ENCODE measurements at places on chromosomes 2 and 18.

DNA sequence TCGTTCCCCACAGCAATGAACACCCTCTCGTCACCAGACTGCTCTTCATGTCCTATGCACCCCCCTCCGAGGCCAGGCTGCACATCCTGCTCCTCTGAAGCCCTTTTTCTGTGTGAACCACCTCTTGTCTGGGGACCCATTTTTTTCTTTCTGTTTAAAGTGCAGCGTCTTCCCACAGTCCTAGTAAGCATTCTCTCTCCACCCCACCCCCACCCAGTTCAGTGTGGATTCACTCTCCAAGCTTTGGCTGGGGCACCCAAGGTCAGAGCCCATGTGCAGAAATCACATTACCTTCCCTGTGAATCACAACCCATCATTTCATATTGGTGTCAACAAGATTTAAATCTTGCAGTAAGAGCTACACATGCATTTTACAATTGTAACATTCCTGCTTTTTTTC, 26.4 kb upstream of the PKDCC start:
- DNase-seq: peak; percentile 97

GRCh38 chr2:180871649-180872048, 108.8 kb upstream of the UBE2E3 start:
- DNase-seq: no peak

- no peak for DNase-seq
Measured at GRCh38 chr2:117087535-117088291, 726.8 kb upstream of the DDX18 start.

GRCh38 chr2:222408684-222409083, 15.7 kb upstream of the SGPP2 start:
- no peak for DNase-seq

GRCh38 chr2:216206041-216206703, 97.0 kb downstream of the XRCC5 start:
- no peak for DNase-seq

GRCh38 chr2:16318474-16319195, 347.0 kb downstream of the CYRIA start:
- peak; percentile 5 for DNase-seq

DNA sequence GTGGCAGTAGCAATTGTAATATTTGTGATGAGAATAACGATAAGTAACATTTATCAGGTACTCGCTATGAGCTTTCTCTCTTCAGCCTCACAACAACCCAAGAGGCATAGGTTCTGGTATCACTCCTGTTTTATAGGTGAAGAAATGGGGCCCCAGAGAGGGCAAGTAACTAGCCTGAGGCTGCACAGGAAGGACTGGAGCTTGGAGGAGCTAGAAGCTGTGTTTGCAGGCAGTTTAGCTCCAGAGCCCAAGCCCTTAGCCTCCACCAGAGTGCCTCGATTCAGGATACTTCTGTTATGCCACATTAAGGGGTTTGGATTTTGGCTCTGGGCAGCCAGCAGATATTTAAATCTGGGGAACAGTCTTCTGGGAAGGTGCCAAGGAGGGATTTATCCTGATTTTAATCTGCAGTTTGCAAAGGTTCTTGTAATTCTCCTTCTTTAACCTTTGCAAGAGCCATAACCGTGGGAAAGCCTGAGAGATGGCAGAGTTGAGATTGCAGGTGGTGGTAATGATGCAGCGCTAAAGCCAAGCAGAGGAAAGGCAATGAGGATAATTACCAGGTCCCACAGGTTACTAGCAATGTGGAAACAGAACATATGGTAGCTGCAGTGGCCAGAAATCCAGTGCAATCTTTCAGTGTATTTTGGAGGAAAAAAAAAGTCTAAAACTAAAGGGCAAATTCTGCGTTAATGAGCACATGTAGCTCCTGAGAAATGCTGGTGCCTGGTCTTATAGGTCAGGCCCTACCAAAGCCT, 9.1 kb downstream of the MOCOS start:
- no peak for DNase-seq

DNA sequence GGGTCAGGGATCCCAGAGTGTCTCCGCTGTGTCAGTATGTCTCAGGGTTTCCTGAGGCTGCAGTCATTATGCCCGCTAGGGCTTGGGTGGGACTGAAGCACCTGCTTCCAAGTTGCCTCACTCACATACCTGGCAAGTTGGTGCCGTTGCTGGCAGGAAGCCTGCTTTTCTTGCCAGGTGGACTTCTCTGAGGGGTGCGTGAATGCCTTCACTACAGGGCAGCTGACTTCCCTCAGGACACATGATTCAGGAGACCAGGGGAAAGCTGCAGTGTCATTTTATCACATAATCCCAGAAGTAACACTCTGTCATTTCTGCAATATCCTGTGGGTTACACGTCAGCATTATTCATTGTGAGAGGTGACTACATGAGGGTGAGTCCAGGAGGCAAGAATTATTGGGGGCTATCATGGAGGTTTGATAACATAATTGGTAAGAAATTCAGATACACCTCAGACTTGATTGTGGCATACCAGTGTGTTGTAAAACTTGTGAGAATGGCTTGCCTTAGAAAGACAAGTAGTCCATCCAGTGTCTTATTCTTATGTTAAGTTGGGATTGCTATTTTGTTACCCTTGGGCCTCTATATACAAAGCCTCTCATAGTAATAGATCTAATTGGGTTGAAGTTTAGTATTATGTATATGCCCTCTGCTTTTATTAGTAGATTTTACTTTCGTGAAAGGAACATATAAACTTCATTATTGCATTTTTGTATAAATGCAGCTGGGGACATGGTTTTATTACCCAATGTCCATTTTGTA, 44.1 kb downstream of the NEDD4L start:
- DNase-seq: no peak

GRCh38 chr18:63523660-63524059, 18.5 kb upstream of the SERPINB12 start:
- DNase-seq: peak; percentile 16

DNA sequence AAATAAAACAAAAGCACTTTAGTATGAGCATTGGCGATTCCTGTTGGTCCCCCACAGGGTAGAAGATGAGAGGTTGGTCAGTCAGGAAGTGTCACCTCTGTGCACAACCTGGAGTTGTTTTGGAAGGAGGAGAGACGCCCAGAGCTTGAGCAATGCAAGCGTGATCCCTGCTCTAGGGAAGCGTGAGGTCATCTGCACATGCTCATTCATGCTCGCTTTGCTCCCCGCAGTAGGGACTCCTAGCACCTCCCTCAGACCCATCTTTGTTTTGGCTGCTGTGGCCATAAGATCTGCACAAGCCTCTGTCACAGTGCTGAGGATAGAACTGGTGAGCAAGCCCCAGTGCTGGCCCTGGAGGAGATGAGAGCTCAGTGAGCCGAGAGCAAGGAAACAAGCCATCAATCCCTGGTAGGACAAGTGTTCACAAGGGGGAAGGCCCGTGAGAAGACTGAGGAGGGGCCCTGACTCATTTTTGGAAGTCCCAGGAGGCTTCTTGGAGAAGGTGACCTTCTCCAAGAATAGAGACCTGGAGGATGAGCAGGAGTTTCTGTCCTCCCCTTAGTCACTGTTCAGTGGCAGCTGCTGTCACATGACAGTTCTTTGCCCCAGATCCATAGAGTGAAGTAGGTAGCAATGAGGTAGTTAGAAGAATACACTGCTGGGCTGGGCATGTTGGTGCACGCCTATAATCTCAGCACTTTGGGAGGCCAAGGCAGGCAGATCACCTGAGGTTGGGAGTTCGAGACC, 13.3 kb upstream of the ATP8B1 start:
- no peak for DNase-seq

GRCh38 chr2:69043736-69044400, 30.9 kb downstream of the ANTXR1 start:
- no peak for DNase-seq

DNA sequence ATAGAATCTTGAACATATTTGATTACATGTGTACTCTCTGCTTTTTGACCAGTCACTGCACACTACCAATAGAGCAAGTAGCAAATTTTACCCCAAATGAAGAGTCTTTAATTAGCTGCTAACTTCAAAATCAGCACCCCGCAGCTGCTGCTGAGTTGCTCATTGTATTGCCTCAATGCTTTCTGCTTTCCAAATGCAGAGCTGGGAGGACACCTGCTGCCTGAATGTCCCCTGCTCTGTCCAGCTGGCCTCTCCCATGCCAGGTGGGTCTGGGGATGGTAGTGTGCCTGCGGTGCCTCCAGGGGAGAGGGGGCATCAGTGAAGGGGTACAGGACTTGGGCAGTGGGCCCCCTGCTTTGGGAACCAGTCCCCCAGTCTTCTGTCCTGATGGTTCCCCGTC, 184.8 kb downstream of the PRKCE start:
- no peak for DNase-seq

- no peak for DNase-seq
Measured at GRCh38 chr2:101299604-101300003, 8.9 kb downstream of the RNF149 start.

DNA sequence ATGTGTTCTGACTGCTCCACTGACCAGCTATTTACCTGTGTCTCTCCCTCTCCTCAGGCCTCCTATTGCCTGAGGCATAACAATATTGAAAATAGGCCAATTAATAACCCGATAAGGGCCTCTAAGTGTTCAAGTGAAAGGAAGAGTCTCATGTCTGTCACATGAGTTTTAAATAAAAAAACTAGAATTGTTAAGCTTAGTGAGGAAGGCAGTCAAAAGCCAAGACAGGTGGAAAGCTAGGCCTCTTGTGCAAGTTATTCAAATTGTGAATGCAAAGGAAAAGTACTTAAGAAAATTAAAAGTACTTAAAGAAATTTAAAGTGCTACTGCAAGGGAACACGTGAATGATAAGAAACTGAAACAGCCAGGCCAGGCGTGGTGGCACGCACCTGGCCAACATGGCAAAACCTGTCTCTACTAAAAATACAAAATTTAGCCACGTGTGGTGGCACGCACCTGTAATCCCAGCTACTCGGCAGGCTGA, 44.9 kb upstream of the TAF4B start:
- no peak for DNase-seq

DNA sequence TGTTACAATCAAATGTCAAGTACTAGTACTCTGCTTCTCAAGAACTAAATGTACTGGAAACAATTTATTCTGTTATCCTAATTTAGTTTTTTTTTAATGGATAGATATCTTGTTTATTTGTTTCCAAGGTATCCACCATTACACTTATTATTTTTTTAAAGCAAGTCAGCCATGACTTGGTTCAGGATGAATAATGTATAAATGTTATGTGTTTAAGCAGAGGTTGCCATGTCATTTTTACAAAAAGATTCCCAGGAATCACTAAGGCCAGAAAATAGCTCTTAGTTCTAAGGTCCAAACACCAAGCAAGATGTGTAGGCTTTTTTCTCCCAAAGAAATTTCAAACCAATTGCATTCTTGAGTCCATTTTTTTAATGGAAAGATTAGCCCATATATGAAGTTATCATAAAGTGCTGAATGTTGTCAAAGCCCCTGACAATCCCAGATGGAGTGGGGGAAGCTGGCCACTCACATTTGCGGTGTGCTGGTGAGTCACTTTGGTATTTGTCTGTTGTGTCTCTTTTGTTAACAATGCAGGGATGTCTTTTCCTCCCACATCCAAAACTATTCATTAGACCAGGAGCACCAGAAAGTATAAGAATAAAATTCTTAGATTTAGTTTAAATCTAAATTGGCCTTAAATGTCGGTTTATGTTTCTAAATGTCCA, 158.9 kb downstream of the COL6A3 start:
- peak; percentile 96 for DNase-seq

DNA sequence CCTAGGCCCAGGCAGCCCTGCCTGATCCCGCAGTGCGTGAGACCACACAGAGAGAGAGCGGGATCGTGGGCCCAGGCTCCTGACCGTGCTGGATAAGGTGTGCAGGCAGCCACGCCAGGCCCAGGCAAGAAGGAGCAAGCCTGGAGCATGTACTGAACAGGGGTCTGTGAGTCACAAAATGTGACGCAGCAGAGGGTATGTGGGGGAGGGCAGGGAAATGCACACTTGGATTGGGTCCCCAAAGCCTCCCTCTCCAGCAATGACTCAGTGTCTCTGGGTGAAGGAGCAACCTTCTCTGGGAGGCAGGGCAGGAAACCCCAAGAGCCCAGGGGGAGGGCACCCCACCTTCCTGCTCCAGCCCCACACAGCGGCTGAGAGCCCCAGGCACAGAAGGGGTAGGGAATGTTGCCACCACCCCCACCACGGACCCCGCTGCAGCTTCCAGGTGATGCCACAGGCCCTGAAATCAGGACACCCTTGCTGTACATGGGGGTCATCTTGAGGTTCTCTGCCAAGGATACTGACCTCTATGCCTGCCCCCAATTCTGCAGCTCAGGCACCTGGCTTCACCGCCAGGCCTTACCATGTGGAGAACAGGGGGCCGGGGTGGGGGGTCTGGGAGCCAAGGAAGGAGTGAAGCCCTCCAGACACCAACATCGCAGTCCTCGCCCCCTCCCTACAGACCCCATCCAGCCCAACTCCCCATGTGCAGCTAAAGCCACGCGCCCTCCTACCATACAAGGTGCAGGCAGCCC, 1.3 kb upstream of the GPC1 start:
- peak; percentile 94 for DNase-seq

DNA sequence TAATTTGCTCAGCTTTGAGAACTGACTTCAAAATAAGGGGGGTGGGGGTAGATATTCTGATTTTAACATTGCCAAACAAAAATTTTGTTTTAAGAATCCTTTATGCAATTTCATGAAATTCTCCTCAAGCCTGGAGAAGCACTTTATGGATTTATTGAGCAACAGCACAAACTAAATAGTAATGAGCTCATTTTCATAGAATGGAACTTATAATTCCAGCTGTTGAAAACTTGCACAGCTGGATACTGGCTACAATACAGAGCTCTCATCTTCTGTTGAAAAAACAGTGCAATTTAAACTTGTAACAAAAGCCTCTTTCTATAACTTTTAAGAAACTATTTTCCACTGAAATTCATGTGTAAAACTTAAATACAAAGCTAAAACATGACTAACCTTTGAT, 137.6 kb upstream of the FN1 start:
- DNase-seq: no peak

DNA sequence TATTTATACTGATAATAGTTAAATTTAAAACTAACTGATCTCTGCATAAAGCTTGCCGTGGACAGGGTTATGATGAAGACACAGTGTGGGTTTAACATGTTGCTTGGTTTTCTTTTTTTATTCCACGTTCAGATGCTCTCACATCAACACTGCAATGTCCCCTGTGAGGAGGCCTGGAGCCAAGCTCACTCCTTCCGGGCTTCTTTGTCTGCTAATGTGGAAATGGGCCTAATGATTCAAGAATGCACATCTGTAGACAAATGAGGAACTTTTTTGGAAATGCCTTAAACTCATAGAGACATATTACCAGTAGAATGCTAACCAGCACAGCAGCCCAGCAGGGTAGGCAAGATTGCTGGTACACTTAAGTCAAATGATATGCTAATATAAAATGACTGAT, 208.0 kb downstream of the GALR1 start:
- DNase-seq: no peak

- DNase-seq: no peak
Measured at GRCh38 chr18:76274468-76275289, 220.4 kb downstream of the ZNF516 start.

DNA sequence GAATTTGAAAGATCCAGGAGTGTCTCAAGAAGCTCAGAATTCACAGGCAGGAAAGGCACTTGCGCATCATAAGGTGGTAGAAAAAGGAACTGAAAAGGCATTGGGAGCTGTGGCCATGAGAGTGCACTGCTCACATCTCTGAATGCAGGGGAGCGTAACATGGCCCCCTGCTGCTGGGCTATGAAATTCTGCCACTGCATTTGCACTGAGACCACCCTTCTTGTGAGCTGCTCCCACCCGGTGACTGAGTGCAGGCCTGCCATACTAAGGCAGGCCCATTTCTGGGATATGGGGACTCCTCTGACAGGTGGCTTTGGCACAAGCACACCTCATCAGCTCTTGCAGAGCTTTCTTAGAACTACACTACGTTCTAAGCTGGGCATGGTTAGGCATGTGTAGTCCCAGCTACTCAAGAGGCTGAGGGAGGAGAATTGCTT, 25.3 kb upstream of the STARD7 start:
- DNase-seq: no peak
